ENCODE measurements at places on chromosomes 7 and 10. TPM values are rescaled to one million over a fixed set of nuclear protein-coding genes. Genes with fewer than 3 reads are reported as not detected.
A peak's percentile ranks its signal among the peaks of the same experiment; 100 is the strongest.

DNA sequence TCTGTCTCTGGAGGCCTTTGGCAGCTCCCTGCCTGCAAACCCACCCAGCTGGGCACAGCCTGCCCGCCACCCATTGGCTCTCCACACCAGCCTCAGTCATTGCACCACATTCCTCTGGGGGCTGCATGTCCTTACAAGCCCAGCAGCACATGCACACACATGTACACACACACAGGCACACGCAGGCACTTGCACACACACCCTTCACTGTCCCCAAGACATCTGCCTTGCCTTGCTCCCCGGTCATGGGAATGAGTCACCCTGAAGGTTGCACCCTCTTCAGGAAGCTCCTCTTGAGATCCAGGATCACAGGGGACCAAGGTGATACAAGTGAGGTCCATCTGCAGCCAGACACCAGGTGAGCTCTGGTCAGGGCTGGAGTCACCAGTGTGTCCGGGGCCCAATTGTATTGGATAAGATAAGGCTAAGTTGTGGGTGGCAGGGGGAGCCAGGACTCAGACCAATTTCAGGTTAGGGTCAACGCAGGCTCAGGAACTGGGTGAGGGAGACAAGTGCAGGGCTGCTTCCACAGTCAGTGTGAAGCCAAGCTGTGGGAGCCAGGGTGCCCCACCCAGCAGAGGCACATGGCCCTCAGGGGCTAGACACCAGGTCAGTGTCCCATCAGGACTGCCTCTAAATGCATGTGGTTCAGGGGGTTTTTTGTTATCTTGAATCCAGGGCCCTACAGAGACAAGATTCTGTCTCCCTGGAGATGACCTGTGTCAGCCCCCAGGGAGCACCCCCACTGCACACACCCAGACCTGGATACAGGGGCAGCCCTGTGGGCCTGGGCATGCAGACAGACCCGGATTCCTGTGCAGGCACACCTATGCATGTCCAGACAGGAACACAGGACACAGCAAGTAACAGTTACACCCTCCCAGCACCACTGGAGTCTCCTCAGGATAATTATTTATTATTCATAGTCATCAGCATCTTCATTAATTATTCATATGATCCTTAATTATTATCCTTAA lies 33.8 kb downstream of the KCNH2 start:
- peaks cover 25% of the 10 kb centered on the region for H3K36me3 ChIP-seq
- H3K4me1 ChIP-seq: peaks cover 41% of the 10 kb centered on the region
- no peak overlapping the region for H3K27ac ChIP-seq
- DNase-seq: no peak

The EPDR1 gene
- total RNA-seq: 26.2 TPM

- no peak overlapping the region for H3K4me3 ChIP-seq
- H3K36me3 ChIP-seq: no peaks in the 10 kb centered on the region
- H3K4me1 ChIP-seq: no peaks in the 10 kb centered on the region
- no peak for DNase-seq
Observed at GRCh38 chr7:116828281-116828680, 34.1 kb upstream of the CAPZA2 start.

The PLCE1 gene
- 17.7 TPM for total RNA-seq

DNA sequence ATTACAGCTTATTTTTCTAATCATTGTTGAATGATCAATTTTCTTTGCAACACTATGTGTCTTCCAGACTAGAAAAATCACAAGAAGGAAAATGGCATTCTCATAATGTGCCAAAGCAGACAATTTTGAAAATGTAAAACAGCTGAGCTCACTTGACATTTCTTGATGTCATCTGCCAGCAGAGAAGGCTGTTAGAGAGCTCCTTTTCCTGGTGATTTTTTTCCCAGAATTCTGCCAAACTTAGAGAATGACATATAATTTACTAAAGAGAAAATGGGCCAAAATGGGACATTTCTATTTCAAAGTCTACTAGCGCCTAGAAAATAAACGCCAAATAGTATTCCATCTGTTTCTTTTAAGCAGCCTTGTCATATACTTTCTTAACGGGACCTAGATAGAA lies 88.9 kb upstream of the CSTF2T start:
- H3K27me3 ChIP-seq: no peaks in the 10 kb centered on the region
- H3K36me3 ChIP-seq: no peaks in the 10 kb centered on the region
- no peak overlapping the region for H3K27ac ChIP-seq
- H3K4me3 ChIP-seq: no peak overlapping the region

GRCh38 chr7:110839866-110840265 lies 251.1 kb upstream of the LRRN3 start:
- no peak overlapping the region for H3K27ac ChIP-seq
- no peaks in the 10 kb centered on the region for H3K36me3 ChIP-seq
- no peaks in the 10 kb centered on the region for H3K27me3 ChIP-seq

DNA sequence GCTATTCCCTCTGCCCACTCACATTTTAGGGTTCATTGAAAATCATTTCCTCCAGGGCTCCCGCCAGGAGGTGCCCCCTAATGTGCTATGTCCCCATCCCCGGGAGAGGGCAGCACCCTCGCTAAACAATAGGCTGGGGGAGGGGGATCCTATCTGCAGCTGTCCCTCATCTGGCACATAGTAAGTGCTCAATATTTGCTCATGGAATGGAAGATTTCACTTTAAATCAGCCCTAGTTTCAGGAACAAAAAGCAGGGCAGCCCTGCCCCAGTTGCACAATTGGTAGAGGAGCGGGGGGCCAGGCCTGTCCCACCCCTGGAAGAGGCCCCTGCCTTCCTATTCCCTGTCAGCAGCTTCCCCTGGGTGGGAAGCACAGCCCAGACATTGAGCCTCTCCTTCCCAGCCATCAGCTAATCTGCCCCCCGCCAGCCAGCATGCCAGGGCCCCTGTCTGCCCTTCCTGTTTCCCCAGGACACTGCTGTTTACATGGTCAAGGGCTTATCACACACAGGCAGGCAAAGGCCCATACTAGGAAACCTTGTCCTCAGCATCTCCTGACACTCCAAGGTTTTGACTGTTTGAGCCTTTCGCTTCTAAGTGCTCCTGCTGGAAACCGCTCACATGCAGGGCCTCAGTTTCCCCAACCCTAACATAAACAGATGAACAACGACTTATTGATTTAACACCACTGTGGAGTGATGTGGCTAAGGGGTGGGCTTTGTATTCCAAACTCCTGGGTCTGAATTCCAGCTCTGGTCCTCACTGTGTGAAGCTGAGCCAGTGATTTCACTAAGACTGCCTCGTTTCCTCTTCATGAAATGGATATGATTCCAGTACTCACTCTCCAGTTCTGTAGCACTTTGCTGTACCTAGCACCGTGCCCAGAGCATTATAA lies 130.7 kb upstream of the ZMIZ1 start:
- no peaks in the 10 kb centered on the region for H3K27me3 ChIP-seq
- H3K27ac ChIP-seq: peak overlapping the region; percentile 78
- H3K4me1 ChIP-seq: peaks cover 10% of the 10 kb centered on the region
- DNase-seq: no peak
- H3K36me3 ChIP-seq: no peaks in the 10 kb centered on the region

DNA sequence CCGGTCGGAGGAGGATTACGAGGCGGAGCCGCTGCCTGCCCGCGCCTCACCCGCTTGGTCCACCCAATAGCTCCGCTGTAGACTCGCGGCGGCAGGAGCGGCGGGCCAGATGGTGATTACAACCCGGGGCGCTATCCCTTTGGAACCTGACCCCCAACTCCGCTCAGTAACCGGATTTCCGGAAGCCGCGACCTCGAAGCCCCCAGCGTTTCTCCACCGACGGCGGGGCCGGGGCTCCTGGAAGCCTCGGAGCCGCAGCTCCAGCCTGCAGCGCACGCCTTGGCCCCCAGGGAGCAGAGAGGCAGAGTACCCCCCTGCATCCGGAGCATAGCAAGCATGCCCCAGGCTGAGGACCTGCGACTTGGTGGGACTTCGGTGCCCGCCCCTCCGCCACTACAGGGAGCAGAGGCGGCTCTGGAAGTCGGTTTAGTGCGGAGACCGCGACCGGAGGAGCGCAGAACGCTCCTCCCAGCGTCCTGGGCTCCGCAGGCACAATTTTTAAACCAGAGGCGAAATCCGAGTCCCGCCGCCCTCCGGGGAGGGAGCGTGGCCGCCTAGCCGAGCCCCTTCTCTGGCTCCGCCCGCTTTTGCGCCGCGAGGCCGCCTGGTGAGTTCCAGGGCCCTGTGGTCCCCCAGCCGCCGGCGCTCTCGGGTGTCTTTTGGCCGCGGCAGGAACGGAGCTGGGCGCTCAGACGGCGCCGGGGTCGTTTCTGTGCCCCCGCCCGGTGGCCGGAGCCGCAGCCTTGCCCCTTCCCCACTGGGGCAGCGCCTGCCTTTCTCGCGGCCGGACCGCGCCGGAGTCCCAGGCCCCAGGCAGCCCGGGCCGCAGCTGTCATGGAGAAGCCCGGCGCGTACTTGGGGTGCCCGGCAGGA lies 28.2 kb upstream of the BMS1 start:
- H3K27me3 ChIP-seq: peaks cover 69% of the 10 kb centered on the region
- DNase-seq: no peak
- H3K36me3 ChIP-seq: no peaks in the 10 kb centered on the region
- H3K4me3 ChIP-seq: peak overlapping the region; percentile 70
- peaks cover 32% of the 10 kb centered on the region for H3K4me1 ChIP-seq
- peak overlapping the region; percentile 45 for H3K27ac ChIP-seq

The UCMA gene
- not detected for total RNA-seq

DNA sequence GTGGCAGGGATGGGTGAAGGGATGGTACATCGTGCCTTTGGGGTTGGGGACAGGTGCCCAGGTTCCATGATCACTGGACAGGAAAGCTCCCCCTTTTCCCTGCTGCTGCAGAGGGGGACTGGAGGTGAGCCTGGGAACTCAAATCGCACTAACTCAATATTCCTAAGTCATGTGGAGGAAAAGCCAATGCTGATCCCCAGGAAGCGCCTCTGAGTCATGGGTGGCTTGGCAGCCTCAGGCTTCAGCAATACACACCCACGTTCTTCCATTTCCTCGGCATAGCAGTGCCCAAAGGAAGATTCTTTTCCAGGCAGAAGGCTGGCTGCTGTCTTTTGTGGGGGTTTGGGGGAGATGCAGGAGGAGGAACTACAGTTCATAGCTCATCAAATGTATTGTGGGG lies 165.8 kb downstream of the CCDC3 start:
- no peak overlapping the region for H3K4me3 ChIP-seq
- H3K4me1 ChIP-seq: peaks cover 22% of the 10 kb centered on the region
- no peak overlapping the region for H3K27ac ChIP-seq
- no peak for DNase-seq
- no peaks in the 10 kb centered on the region for H3K36me3 ChIP-seq

The OR2A7 gene
- not detected for total RNA-seq

DNA sequence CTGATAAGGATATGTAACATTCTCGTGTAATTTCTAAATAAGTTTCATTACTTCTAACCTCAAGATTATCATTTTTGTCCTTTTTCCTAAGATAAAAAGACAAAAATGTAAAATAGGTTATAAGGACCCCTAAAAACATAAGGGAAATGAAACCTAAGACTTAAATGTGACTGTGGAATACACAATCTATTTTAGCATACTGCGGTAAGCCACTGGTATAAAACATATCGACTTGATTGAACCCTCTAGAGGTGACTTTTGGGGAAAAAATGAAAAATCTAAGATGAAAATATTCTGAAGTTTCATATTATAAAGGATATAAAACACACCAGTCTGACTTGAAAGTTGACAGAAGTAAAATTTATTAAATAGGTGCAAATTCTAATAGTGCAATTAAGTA lies 1.9 kb downstream of the NAMPT start:
- H3K27me3 ChIP-seq: no peaks in the 10 kb centered on the region
- peaks cover 54% of the 10 kb centered on the region for H3K4me1 ChIP-seq
- DNase-seq: no peak
